ENCODE measurements at places on chromosomes 5 and 9. TPM values are rescaled to one million over a fixed set of nuclear protein-coding genes. Genes with fewer than 3 reads are reported as not detected.

DNA sequence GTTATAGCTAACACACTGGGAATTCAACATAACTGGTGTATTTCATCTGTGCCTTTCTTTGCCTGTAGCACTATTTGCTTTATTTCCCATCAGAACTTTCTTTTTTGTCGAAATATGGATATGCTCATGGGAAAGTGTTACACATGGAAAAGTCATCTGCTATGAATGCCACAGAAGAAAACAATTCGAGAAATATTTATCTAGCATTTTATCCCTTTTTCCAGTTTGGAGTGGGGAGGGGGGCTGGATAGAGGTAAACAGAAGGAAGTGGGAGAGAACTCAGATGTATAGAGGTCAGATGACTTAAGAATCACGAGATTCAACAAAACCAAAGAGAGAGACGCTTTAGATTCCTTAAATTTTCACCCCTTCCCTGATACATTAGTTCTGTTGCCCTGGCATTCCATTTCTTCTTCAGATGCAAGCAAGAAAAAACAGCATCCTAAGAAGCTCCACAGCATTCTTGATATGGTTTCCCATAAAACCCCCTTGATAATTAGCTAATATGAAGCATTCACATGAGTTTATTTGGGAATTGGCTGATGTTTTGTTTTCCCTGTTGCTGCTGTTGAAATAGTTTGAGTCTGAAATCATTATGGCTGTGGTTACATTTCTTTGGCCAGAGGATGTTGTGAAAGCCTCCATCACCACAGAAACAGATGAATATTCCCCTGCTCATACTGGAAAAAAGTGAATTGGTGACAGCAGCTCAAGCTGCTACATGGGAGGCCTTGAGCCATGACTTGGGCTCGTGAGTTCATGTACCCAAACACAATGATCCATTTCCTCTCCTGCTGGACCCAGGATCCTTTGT, 335.8 kb upstream of the DAB2 start:
- DNase-seq: no peak

- DNase-seq: no peak
These were observed 14.2 kb upstream of the CCNB1 start for GRCh38 chr5:69152731-69153130.

DNA sequence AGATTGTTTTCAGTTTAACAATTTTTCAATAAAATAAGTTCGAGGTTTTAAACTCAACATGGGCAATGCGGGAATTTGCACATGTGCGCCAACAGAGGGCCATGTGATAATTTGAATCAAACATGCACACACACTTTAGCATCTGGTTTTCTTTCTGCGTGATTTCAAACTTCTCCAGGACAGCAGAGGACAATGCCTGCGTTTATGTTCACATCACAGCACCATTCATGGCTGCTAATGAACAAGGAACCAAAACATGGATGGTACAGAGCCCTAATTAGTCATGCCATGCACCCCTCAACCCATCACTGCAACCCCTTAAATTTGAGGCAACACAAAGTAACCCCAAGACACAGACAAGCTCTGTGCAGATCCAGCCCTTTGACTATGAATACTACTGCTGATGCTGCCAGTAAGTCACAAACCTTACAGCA, 2.8 kb downstream of the SHC3 start:
- no peak for DNase-seq

- no peak for DNase-seq
These were observed 33.9 kb upstream of the JMY start for GRCh38 chr5:79202076-79202475.

DNA sequence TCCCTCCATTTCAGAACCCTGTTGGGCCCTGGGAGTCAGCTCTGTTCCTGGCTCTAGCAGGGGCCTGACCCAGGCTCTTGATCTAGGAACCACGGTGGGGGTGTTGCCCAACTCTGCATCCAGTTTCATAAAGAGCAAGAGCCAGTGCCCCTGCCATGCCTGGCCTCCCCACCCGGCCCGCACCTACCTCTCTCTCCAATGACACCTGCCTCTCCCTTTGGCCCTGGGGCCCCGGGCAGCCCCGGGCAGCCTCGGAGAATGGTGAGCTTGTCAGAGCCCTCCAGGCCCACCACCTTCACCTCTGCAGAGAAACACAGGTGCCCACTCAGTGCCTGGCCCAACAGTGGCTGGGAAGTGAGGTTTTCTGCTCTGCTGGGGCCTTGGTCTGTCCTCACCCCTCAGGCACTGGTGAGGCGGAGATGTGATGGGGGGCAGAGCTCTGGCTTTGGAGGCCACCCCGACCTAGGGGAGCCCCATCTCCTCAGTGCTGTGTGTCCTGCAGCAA, 1.5 kb downstream of the FCN1 start:
- DNase-seq: no peak

- DNase-seq: no peak
These were observed 75.4 kb upstream of the CTNNA1 start for GRCh38 chr5:138677782-138678181.

GDA gene
- 0.39 TPM for total RNA-seq

DNA sequence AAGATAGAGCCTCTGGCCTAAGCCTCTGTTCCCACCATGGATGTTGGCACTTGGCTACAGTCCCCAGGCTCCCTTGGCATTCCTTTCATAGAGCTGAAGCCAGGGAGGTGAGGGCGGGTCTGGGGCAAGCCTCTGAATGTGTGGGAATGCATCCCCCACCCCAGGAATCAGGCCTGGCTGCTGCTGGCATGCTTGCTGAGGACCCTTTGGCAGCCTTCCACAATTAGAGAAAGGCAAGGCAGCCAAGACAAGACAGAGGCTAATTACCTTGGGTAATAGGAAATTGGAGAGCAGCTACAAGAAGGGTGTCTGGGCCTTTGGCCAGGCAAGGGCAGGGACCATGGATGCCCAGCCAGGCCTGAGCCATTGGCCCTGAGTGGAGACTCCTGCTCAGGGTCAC, 204.4 kb upstream of the TRIM32 start:
- peak; percentile 45 for DNase-seq

- no peak for DNase-seq
These were observed 174.0 kb downstream of the NR3C1 start for GRCh38 chr5:143229426-143229895.

ATP10B gene
- 0.11 TPM for total RNA-seq

- DNase-seq: no peak
These were observed 44.0 kb downstream of the FREM1 start for GRCh38 chr9:14866200-14866749.

GRM6 gene
- 0.05 TPM for total RNA-seq

FRRS1L gene
- total RNA-seq: 0.71 TPM

DNA sequence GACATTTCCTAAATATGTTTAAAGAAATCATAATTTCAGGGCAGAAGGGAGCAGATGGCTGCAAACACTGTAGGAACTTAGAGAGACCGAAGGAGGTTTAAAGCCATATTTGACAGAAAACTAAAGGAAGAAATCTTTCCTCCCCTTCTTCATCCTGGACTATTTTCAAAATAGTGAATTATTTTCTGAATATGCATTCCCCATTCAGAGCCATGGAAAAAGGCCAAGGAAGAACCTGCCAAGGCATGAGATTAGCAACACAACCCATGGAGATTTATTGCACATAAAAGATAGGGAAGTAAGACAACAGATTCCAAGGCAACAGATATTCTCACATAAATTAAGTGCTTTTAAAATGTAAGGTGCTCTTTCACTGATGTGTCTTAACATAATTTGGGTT, 233.3 kb upstream of the ADAMTS16 start:
- DNase-seq: no peak

PCA3 gene
- total RNA-seq: not detected

- no peak for DNase-seq
These were observed 12.9 kb downstream of the RGMB start for GRCh38 chr5:98786191-98786853.
